ENCODE measurements at places on chromosomes 1 and 21.

GRCh38 chr1:19650416-19651140 lies 6.5 kb downstream of the NBL1 start:
- DNase-seq = no peak

GRCh38 chr1:43058545-43059360 lies 100.1 kb upstream of the SLC2A1 start:
- DNase-seq = no peak

DNA sequence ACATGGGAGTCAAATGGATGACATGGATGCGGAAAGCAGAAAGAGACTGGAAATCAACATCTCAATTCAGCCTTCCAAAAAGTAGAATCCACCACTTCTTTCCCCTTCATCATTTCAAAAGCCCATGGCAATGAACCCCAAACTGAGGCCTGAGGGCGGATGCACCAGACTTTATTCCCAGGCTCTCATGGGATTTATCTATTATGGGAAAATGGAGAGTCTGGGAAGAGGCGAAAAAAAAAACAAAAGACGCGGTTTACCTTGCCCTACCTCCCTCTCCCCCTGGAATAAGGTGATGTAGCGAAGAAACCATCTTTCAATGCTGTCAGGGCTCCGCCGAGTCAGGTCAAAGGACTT lies 624 bp downstream of the KIFAP3 start:
- no peak for DNase-seq

GRCh38 chr1:6653436-6654290 lies 29.0 kb downstream of the THAP3 start:
- no peak for DNase-seq

GRCh38 chr21:16554503-16554902 lies 824.7 kb downstream of the USP25 start:
- DNase-seq = no peak

DNA sequence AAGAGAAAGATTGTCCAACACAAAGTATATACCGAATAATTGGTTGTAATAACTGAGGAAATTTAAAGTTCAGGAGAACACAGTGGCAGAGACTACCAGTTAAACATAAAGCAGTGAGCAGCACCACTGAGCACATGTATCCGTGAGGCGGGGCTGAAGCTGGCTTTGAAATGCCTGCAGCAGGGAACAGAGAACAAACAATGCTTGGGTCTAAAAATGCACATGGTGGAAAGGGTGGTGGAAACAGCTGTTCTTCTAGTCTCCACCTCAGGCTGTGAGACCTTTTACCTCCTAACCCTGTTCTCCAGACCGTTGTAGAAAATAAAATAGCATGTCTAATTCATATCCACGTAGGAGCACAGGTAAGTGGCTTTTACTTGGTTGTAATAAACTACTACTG lies 7.7 kb upstream of the GNG4 start:
- DNase-seq = no peak

GRCh38 chr21:28336314-28336713 lies 656.4 kb downstream of the LTN1 start:
- no peak for DNase-seq

GRCh38 chr21:17802572-17802971 lies 16.6 kb downstream of the C21orf91 start:
- no peak for DNase-seq

- DNase-seq = no peak
Observed at GRCh38 chr1:172298141-172298540, 122.3 kb upstream of the C1orf105 start.

DNA sequence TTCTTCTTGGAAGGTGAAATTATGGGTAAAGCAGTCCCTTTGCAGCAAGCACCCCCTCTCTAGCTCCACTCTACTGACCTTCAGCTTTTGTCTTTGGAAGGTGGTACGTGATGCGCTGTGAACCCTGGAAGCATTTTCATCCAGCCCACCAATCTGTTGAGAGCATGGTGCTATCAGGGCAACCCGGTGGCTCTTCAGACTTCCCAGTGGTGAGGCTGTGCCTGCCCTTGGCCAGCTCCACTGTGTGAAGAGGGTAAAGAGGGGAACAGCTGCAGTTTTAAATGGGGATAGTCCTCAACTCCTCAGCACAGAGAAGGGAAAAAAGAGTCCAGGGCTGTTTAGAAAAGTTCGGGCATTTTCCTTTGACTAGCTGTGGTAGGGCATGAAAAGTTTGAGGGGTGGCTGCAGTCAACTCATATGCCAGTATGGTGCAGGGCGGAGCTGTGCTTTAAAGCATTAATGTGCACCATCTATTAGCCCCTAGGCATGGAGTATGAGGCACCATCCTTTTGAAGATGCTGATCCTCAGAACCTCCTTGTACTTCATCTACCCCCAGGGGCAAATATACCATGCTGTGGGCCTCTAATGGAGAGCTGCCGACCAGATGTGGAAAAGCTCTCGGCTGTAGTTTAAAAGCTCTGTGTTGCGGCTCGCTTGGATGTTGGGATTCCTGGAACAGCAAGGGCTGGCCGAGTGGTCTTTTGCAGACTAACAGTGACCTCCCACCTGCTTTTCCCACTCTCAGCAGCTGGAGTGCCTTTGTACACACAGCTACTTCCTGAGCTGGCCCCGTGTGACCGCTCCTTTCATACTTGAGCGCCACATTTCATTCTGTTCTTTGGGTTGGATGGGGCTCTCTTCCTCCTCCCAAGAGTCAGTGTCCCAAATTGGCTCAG lies 123.0 kb downstream of the PEX14 start:
- DNase-seq = no peak

DNA sequence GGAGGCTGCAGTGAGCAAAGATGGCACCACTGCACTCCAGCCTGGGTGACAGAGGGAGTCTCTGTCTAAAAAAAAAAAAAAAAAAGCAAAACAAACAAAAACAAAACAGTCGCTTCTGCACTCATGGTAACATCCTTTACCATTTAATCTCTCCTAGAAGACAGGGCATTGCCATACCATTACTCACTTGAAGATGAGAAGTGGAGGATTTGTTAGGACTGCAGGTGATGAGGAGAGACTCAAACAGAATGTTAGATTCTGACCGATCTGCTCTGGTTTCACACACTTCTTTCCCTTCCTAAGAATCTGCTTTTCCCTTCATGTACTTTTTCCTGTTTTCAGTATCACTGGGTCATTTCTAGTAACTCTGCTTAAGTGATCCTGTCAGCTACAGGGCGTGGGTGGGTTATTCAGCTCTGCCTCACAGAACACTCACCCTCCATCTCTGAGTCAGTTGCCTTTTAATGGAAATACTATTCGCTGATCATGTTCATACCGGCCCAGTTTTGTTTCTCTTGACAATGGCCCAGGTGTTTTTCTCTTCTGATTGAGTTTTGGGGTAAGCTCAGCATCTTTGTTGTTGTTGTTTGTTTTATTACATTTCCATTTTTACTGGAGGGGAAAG lies 148.0 kb upstream of the ERG start:
- no peak for DNase-seq

DNA sequence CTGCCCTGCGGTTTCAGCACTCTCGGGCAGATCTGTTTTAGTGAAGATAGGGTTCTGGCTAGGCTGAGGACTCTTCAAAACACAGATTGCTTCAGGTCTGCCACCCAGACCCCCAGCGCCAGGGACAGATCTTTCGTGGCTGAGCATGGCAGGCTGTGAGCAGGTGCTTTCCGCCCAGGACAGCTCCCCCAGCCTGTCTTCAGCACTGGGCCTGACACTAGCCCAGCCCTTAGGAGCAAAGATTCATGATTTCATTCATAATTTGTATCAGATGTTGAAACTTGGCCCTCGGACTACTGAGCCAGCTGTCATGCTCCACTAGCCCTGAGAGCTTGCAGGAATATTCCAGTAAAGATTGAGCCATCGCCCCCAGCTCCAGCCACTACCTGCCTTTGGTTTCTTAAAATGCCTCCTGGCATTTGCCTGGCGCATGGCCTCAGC lies 5.9 kb downstream of the ADPRS start:
- no peak for DNase-seq

DNA sequence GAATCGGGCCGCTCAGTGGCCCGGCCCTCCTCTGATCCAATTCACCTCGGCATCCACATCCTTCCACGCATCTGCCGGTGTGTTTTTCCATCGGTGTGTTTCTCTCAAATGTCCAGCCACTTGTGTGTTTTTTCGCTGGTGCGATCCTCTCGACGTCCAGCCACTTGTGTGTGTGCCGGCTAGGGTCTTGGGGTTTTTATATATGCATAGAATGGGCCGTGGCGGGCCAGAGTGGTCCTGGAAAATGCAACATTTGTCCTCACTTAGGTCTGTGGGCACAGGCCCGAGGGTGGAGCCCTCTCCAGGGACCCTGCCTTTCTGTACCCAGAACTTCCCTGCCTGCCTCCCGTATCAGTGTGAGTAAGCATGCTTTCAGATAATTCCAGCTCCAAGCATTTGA lies 1106.4 kb downstream of the AMY1C start:
- no peak for DNase-seq

- no peak for DNase-seq
Observed at GRCh38 chr1:240115831-240116230, 24.1 kb downstream of the FMN2 start.

DNA sequence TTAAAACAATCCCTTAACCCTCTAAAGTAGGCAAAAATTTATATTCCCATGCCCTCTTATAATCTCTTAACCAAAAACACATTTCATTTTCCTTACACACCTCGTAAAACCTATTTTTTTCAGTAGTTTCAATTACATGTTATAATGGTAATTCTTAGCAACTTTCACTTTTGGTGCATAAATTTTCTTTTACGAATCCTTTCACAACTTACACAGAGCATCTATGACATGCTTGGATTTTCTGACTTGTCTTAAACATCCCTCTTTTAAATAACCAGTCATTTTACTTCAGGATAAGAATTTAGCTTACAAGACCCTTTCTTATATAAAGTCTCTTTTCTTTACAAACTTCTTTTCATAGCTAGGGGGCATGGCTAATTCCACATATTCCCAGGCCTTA lies 8.9 kb upstream of the MRPL55 start:
- DNase-seq = no peak

DNA sequence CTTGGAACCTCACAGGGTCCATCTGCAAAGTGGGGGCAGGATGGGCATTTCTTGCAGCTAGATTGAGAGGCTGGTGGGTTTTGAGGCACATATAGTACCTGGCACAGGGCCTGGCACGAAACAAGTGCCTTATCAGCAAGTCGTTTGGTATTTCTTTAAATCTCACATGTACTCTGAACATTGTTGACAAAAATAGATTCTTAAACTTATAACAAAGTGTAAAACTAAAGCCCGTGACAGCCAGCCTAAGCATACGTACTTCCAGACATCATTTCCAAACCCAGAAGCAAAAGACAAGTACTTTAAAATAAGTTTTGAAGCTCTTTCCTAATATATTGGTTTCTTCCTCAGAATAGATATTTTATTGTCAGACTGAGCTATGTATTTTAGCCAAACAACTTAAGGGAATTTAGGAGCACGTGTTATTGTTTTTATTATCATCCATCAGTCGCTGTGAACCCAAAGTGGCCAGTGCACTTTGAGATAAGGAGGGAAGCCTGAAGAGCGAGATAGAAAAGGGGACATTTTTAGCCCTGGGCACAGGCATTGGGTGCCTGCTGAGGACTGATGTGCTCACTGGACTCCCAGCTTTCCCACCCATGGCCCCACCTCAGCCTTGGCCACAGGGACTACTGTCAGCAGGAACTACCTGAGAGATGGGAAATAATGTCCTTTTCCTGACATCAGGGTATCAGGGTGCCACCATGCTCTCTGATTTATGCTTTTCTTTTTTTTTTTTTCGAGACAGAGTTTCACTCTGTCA lies 3.0 kb downstream of the FBLIM1 start:
- no peak for DNase-seq

- no peak for DNase-seq
Observed at GRCh38 chr1:223634423-223634822, 31.1 kb downstream of the CAPN8 start.

DNA sequence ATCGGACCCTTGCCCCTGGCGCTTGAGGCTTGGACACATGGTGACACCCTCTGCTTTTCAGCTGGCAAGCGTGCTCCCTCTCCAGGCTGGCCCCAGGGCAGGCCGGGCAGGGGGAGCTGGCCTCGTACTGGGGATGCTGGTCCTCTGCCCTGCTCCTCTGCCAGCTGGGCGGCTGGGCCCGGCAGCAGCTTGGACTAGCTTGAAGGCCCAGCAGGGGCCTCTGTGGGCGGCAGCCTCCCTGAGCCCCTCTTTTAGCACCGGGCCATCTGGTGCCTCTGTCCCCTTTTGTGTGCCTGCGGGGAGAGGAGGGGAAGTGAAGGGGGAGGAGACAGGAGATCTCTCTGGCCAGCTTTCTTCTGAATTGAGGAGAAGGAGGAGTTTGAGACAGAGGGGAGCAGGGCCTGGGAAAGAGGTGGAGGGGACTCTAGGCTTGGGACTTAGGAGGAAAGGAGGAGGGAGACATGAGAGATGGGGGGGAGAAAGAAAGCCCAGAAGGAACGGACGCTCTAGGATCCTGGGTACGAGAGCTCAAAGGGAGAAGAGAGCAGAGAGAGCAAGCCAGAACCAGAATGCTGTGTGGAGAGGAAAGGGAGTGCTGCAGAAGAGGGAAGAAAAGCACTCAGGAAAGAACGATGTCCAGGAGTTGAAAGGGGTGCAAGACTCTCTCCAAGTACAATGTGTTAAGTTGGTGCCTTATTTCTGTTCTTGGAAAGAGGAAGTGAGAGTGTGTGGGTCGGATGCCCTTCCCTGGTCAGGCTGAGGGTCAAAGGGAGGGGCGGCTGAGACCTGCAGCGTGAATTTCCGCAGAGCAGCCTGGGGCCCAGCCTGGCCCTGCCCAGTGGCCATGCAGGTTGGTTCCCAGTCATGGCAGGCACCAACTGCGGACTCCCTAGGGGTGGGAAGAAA lies 40.3 kb downstream of the IER5 start:
- DNase-seq = no peak

DNA sequence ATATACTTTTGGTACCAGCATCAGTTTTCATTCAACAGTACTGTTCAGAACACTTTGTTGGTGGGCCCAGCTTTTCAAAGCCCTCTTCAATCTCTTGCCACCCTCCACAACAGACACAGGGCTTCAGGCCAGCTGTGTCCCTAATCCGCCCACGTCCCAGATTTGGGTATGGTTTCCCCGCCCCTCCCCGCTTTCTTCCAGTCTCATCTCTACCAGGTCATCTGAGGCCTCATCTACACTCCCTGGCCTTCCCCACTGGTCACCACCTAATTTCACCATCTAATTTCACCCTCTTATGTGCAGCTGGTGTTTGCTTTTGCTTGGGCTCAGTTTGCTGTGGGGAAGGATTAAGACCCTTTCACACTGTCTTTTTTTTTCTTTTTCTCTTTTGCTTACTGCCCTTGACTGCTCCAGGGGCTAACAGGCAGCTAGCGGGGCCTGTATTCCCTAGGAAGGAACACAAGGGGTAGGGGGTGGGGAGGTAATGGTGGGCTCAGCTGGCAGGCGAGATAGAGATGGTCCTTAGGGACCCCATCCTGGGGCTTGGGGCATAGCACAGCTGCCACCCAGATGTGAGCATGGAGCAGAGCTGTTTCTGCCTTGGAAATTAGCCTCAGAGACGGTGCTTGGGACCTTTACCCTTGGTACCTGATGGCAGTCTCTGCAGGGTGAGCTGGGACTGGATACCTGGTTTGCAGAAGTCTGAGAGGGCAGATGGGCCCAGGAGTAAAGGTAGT lies 3.8 kb upstream of the EPB41 start:
- no peak for DNase-seq
